ENCODE measurements at places on chromosomes 12 and 14.

DNA sequence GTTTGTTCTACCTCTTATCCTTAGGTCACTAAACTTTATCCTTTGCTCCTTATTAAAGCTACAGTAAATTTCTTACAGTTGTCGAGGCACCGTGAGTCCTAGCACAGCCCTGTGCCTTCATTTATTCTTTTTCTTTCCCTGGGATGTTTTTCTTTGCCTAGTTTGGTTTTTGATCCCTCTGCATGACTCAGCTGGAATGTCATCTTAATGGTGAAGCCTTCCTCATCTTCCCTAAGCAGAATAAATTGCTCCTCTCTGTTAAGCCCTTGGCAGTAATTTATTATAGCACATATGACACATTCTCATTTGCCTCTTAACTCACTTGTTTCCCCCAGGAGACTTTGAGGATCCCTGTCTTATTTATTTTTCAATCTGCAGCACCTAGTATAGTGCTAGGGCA, 16.6 kb downstream of the ACTR10 start:
- DNase-seq: no peak

DNA sequence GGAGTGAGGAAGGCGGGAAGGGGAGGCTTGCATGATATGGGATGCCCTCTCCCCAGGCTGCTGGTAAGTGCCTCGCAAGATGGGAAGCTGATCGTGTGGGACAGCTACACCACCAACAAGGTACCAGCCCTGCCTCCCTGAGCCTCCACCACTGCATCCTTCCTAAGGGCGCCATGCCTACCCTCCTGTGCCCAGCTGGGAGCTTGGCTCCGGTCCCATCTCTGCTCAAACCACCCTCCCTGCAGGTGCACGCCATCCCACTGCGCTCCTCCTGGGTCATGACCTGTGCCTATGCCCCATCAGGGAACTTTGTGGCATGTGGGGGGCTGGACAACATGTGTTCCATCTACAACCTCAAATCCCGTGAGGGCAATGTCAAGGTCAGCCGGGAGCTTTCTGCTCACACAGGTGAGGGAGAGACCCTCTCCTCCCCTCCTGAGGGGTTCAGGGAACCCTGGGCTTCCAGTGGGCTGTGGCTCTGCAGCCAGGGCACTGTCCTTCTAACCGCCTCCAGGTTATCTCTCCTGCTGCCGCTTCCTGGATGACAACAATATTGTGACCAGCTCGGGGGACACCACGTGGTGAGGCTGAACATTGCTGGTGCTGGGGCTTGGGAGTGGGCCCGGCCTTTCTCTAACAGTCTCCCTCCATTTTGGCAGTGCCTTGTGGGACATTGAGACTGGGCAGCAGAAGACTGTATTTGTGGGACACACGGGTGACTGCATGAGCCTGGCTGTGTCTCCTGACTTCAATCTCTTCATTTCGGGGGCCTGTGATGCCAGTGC, 2.6 kb downstream of the GNB3 start:
- no peak for DNase-seq

- no peak for DNase-seq
These were observed 2.6 kb downstream of the GLRX5 start for GRCh38 chr14:95537298-95538089.

GRCh38 chr12:82507686-82508085, 149.4 kb downstream of the METTL25 start:
- DNase-seq: no peak

DNA sequence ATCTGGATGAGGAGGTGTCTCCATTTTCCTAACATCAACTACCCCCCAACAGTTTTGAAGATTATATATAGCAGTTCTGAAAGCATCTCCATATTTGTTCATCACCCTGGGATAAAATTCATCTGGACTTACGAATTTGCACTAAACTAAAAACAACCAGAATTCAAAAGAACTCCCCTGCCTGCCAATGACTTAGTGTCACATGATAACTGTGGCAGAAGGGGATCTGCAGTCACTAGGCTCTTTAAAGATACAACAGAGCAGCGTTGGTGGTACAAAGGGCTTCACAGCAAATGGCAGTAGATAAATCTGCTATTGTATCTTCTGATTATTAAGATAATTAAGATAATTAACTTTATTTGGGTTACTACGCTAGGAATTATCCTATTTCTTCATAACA, 30.1 kb downstream of the GPR135 start:
- DNase-seq: no peak

DNA sequence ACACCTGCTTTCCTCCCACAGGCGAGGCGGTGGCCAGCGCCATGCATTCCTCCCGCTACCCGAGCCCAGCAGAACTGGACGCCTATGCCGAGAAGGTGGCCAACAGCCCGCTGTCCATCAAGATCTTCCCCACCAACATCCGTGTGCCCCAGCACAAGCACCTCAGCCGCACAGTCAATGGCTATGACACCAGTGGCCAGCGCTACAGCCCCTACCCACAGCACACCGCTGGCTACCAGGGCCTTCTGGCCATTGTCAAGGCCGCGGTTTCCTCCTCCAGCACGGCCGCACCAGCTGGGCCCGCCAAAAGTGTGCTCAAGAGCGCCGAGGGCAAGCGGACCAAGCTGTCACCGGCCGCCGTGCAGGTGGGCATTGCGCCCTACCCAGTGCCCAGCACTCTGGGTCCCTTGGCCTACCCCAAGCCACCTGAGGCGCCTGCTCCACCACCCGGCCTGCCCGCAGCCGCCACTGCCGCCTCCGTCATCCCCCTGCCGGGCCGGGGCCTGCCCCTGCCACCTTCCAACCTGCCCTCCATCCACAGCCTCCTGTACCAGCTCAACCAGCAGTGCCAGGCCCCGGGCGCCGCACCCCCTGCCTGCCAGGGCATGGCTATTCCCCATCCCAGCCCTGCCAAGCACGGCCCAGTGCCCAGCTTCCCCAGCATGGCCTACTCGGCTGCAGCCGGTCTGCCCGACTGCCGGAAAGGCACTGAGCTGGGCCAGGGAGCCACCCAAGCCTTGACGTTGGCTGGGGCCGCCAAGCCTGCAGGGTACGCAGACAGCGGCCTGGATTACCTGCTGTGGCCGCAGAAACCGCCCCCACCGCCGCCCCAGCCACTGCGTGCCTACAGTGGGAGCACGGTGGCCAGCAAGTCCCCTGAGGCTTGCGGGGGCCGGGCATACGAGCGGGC, 54.6 kb downstream of the FAM222A start:
- DNase-seq: no peak

DNA sequence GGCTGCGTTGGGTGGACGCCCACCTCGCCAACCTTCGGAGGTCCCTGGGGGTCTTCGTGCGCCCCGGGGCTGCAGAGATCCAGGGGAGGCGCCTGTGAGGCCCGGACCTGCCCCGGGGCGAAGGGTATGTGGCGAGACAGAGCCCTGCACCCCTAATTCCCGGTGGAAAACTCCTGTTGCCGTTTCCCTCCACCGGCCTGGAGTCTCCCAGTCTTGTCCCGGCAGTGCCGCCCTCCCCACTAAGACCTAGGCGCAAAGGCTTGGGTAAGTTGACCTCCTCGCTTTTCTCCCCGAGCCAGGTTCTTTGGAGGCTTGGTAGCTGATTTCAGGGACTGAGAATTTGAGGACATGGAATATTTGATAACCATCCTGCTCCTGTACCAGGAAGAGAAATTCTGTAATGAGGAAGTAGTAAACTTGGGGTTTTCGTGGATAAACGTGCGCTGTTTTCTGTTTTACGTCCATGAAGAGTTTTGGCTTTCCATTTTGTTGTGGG, 530 bp downstream of the APAF1 start:
- DNase-seq: no peak

- DNase-seq: no peak
These were observed 428.6 kb downstream of the KCNH5 start for GRCh38 chr14:62616668-62617067.

- DNase-seq: no peak
These were observed 17.7 kb upstream of the STXBP6 start for GRCh38 chr14:25067600-25067999.

DNA sequence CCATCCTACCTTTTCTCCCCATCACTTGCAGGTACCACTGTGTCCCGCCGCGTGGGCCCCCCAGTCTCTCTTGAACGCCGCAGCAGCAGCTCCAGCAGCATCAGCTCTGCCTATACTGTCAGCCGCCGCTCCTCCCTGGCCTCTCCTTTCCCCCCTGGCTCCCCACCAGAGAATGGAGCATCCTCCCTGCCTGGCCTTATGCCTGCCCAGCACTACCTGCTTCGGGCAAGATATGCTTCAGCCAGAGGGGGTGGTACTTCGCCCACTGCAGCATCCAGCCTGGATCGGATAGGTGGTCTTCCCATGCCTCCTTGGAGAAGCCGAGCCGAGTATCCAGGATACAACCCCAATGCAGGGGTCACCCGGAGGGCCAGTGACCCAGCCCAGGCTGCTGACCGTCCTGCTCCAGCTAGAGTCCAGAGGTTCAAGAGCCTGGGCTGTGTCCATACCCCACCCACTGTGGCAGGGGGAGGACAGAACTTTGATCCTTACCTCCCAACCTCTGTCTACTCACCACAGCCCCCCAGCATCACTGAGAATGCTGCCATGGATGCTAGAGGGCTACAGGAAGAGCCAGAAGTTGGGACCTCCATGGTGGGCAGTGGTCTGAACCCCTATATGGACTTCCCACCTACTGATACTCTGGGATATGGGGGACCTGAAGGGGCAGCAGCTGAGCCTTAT, 9.2 kb downstream of the ARHGAP9 start:
- no peak for DNase-seq

- DNase-seq: no peak
These were observed 4.7 kb downstream of the IRF9 start for GRCh38 chr14:24165785-24166184.
